Activated T-helper 1 cell treated with Interleukin-2 at 50 U/mL for 16 hours (primary cell): ENCODE measurements at places on chromosomes 6 and 20.

- DNase-seq, result no peak
These were observed 18.6 kb downstream of the DYNLT1 start for GRCh38 chr6:158625881-158626305.

GRCh38 chr6:502761-503160 lies 111.2 kb downstream of the IRF4 start:
- no peak for DNase-seq

GRCh38 chr20:4151991-4152695 lies 136.8 kb upstream of the RNF24 start:
- DNase-seq, result no peak

GRCh38 chr20:33465481-33466302 lies 22.1 kb upstream of the SNTA1 start:
- no peak for DNase-seq

DNA sequence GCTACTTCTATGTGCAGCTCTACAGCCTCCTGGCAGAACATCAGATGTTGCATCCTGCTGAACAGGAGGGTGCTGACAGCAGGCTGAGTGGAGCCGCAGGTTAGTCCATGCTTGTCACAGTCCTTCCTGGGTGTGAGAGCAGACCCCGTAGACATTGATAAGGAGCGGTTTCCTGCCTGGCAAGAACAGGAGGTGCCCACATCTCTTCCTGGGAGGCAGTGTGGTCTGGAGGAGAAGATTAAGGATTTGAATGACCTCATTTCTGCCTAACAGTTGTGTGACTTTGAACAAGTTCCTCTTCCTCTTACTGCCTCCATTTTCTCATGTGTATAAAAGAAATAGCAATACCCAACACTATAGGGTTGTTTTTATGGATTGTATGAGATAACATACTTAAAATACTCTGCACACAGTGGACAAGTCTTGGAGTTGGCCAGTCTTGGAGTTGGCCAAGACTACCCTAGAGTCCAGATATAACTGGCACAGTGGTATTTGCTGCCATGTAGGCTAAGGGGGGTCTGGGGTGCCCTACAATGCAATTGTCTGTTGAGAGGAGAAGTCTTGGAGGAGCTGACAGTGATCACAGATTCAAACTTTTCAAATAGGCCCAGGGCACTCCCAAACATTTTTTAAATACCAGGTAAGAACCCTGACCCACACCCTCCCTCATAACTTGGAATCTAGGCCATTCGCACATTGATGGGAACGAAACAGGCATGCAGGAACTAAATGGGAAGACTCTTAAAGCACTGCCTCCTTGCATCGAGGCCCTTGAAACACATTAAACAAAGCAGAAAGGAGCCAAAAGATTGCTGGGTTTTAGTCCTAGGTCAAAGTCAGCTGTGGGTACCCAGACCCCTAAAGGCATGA lies 32.6 kb upstream of the TBC1D7 start:
- DNase-seq, result no peak

GRCh38 chr6:35291491-35291890 lies 6.1 kb upstream of the DEF6 start:
- DNase-seq, result no peak

DNA sequence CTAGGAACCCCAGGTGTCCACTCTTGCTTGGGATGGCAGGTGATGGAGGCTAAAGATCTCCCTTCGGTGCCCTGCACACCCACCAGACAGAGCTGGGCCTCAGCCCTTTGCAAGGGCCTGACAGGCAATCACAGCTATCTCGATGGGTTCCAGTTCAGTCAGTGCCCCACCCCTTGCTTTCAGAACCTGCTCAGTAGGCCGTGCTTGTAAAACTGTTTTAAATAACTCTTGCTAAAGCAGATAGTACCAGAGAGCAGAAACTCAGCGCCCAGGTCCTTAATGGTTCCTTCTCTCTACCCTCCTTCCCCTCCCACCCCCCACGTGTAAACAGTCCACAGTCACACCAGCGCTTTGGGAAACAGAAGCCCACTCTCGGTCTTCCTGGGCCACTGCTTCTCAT lies 39.2 kb downstream of the C6orf132 start:
- no peak for DNase-seq

- DNase-seq, result no peak
These were observed at the start of gene PKHD1 for GRCh38 chr6:52087498-52087999. Gene PKHD1 (minus strand): TSS chr6:52087613. CDS start chr6:52084933, 2,680 bp downstream.
